ENCODE measurements at places on chromosomes 6 and 20.

DNA sequence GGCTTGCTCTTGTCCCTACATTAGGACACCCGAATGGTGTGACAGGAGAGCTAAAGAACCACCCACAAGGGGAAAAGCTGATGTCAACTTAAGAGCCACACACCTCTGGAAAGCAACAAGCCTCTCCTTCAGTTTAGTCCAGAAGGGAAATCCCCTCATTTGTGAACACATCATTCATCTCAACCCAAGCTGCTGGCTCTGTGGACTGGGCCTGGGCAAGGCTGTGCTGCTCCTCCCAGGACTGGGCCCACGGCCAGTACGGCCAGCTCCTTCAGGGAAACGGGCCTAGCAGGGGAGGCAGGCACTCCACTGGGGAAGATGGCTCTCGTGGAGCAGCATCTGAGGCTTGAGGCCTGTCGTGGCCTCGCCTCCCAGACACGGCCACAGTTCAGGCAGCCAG lies 12.8 kb upstream of the SLC4A11 start:
- no peak for DNase-seq

GRCh38 chr6:22956029-22956681 lies 386.8 kb downstream of the HDGFL1 start:
- no peak for DNase-seq

- no peak for DNase-seq
Observed at GRCh38 chr6:131062241-131063027, 611 bp downstream of the EPB41L2 start.

GRCh38 chr6:100346828-100347227 lies 117.9 kb downstream of the SIM1 start:
- no peak for DNase-seq

DNA sequence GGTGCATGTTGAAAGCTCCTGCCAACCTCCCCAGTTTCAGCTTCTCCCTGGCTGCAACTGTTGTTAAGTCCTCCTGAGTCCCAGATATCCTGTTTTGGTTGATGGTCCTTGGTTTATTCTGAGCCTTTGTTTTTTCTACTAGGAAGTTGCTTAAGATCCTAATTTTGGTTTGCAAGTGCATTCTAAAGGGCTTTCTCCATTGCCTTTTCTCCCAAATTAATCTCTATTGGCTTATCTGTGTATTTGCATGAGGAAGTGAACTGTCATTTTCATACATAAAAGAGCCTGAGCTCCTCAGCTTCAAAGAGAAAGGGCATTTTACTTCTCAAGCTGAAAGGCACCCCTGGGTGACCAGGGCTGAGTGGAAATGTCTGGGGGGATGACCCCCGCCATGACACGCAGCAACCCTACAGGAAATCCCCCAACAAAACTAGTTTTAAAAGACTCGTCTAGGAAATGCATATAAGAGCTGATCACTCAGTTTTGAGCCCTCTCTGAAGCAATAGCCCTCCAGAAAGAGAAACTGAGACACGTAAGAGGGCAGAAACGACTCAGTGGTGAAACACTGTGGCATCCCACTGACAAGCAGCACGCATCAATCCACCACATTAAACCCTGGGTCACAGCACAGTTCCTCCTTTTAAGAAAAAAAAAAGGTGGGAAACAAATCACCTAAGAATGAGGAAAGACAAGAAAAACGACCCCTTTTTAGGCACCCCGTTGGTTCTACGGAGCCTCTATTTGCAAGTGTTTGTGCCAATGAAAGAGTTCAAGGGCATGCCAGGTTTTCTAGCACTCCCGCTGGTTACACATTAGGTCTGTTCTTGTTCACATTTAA lies 140.9 kb downstream of the THBS2 start:
- DNase-seq, result no peak

- no peak for DNase-seq
Observed at GRCh38 chr20:38831995-38832620, 26.6 kb downstream of the PPP1R16B start.
